CD4-positive, alpha-beta T cell treated with Interleukin-2 at 100 ng/mL for 4 hours (primary cell): ENCODE measurements at places on chromosomes 2 and 18.

- DNase-seq, result no peak
These were observed 19.2 kb upstream of the GRP start for GRCh38 chr18:59200787-59201186.

DNA sequence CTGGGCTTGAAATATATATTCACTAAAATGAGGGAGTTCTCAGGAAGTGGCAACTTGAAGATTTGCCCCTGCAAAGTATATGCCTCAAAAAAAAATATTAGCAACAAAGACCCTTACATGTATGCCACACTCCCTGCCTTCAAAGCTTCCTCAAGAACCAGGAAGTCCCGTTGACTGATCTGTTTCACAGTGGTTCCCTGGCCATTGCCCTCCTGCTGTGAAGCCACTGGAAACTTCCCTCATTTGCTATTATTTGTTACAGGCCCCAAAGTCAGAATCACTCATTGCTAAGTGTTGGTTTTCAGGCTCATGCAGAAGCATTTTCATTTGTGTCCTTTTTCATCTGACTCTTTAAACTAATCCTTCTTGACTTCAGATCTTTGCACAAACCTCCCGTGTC, 421.5 kb downstream of the ZNF521 start:
- DNase-seq, result no peak

DNA sequence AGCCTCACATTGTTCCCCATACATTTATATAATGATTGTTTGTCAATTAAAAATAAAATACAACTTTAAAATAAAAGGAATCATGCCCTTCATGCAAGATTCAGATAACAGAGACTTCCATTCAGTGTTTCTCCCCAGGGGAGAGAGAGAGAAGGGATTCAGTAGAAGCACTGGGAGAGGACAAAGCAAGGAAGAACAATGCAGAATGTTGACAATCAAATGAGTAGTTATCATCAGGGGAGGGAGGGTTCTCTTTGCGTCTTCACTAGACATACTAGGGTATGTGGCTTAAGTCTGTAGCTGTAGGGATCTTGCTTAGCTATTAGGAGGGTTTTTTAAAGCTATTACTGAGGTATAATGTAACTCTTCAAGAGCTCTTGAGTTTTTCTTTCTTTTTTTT, 30.7 kb downstream of the FSHR start:
- DNase-seq, result no peak

GRCh38 chr2:15989559-15989958, 49.2 kb downstream of the MYCN start:
- no peak for DNase-seq

GRCh38 chr2:150282771-150283371, 204.6 kb downstream of the RND3 start:
- no peak for DNase-seq

- no peak for DNase-seq
These were observed 110.4 kb upstream of the GULP1 start for GRCh38 chr2:188181067-188181838.

DNA sequence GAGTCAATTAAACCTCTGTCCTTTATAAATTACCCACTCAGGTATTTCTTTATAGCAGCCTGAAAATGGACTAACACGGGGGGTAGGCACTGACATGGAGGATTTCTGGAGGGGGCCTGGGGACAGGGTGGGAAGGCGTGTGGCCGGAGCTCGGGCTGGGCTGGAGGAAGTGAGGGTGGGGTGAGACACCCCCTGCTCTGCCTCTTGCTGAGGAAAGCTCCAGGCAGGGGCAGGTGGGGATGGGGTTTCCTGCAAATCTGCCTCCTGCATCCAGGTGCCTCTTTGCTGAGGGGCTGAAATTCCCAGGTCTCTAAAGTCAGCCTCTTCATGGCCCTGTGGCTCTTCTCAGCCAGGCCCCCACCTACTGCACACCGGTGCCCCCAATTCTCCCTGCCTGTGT, 25.7 kb upstream of the OTOS start:
- no peak for DNase-seq

- no peak for DNase-seq
These were observed 6.8 kb upstream of the TPO start for GRCh38 chr2:1406434-1406833.

- DNase-seq, result no peak
These were observed 307.4 kb downstream of the NDUFA10 start for GRCh38 chr2:239717706-239718105.
